Nephron progenitor cell (in vitro differentiated cells): ENCODE measurements at places on chromosomes 2 and 18.

- DNase-seq = no peak
Measured at GRCh38 chr18:67367540-67367939, 149.0 kb downstream of the DSEL start.

DNA sequence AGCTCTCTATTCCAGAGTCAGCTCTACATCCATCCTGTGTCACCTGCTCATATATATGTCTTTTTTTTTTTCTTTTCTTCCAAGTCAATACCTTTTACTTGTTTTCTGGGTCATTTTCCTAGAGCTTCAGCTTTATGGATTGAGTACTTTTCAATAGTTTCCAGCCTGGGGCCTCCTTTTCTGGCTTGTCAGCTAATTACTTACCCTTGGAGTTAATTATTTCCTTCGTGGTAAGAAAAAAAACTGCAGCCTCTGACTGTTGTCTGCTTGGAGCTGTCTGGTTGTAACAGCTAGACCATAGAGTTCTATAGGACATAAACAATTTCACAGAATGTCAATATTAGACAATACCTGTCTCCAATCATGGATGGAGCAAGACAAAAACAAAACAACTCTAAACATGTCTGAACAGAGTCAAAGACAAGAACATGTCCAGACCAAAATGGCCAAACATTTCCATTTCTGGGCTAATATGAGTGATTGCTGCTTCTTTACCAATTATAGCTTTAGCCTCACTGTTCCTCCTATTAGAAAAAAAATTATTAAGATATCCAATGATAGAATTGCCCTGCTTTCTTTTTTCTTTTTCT lies 643.1 kb downstream of the SLC4A3 start:
- DNase-seq = no peak

DNA sequence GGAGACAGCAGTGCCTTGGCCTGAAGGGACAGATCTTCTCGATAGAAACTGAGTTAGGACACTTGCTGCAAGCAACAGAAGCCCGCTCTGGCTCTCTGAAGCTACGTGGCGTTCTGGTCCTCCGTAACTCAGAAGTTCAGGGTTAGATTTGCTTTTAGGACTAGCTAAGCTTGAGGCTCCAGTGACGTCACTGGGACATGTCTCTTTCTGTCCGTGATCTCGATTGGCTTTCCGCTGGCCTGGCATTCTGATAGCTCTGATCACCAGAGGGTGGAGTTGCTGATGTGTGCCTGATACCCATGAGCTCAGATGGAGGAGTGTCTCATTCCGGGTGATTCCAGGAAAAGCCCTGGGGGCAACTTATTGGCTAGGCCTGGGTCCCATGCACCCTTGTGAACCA lies 75.0 kb downstream of the GLI2 start:
- DNase-seq = no peak

- DNase-seq = no peak
Measured at GRCh38 chr2:54212456-54212855, 43.6 kb downstream of the TSPYL6 start.

GRCh38 chr2:145820651-145821050 lies 1300.7 kb upstream of the ZEB2 start:
- no peak for DNase-seq

GRCh38 chr18:21853775-21854552 lies 113.4 kb downstream of the MIB1 start:
- DNase-seq = no peak

DNA sequence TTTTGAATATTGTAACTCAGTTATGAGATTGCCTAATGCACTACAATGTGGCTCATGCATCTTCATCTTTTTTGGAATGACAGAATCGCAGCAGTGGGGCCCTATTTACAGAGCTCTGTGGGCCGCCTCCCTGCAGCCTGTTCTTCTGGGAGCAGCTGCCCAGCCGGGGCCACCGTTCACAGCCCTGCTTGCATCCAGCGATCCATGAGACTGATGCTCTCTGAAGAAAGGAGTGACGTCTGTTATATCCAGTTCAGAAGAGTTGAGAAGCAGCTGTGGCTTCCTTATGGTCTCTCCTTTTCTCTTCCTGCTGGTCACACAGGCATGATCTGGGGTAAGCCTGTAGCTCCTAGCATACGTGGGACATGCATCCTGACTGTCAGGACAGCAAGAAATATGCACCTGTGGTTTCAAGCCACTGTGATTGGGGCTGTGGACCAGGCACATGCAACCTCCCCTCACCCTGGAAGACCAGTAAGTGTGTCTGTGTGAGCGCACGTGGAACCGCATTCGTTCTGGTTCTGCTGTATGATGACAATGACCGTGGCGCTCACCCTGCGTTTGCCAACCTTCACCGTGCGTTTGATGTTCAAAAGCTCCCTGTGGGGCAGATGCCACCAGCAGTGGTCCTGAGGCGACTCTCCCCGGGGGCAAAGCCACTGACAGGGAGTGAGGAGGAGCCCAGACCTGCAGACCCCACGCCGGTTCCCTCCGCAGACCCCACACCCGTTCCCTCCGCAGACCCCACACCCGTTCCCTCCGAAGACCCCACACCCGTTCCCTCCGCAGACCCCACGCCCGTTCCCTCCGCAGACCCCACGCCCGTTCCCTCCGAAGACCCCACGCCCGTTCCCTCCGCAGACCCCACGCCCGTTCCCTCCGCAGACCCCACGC lies 189.8 kb downstream of the TMEM18 start:
- no peak for DNase-seq

DNA sequence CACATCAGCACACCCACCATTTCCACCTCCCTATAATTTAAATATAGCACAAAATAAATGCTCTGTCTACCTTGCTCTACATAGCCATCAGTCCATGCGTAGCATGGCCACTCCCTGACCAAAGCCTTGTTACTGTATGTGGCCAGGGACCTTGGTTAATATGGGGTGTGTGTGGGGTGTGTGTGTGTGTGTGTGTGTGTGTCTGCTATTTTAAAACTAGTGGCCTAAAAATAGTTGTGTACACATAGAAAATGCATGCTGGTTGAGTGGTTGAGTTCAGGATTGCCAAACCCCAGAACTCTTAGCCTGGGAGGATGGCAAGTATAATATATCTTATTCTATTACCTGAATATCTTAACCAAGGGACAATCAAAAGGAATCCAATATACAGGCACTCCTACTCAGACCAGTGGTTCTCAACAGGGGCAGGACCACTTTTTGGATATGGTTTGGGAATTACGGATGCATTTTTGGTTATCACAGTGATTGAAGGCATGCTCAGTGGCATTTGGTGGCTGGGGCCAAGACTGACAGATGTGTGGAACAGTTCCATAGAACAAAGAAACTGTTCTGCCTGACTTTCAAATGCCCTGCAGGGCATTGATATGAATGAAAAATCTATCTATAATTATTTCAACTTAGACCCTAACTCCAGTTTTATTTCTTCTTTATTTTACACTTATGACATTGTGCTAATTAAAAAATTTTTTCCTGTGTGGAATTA lies 72.3 kb upstream of the PSME4 start:
- no peak for DNase-seq

DNA sequence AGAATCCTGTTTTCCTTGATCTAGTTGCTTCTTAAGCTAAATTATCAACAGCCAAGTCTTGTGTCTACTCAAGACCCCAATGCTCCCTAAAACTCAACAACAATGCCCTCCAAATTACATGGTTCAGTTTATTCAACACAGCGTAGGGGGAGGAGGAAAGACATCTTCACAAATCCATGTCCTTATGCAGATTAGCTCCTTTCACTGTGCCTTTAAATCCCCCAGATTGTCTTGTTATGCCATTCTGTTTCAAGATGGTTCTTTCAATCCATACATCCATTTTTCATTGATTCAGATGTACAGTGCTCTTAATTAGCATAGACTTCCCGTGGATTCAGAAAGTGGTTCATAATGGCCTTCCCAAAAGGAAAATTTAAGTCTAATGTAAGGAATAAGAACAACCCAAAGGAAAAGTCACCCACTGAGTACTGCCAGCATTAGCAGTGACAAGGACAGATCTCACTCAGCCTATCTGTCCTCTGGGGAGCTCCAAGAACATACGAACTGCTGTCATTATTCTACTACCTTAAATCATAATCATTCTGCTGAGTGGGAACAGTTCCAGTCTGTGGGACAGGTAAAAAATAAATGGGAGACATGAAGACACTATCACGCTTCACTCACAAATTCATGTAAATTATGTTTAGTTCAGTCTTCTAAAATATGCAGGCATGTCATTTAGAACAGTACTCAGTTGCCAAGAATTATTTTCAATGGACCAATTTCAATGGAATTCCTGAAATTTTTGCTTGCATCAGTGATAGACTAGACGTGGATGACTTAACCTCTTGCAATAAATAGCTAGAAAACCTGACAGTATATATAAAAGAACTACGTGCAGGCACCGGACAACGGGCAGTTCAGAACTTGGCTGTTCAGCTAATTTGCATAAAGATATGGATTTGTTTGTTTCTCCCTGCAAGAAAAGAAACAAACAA lies 58.9 kb upstream of the RNU4ATAC start:
- no peak for DNase-seq

DNA sequence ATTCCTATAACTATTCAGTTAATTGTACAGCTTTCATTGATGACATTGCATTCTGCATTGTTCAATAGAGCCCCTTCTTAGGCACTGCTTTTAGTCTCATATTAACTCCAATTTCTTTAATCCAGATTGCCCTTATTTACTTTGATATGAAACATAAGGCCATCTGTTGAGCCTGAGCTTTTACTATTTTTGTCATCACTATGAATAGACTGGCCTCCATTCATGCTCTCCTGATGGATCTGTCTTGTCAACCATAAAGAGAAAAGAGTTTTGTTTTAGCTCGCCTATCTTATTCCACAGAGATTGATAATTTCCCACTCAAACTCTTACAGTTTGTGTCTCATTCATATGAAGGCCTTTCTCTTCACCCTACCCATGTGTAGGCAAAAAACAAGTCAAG lies 159.2 kb upstream of the DTNA start:
- DNase-seq = no peak
